ENCODE measurements at places on chromosomes 11 and 22.

GRCh38 chr22:28333088-28333487, 346.6 kb downstream of the TTC28 start:
- no peak for DNase-seq

DNA sequence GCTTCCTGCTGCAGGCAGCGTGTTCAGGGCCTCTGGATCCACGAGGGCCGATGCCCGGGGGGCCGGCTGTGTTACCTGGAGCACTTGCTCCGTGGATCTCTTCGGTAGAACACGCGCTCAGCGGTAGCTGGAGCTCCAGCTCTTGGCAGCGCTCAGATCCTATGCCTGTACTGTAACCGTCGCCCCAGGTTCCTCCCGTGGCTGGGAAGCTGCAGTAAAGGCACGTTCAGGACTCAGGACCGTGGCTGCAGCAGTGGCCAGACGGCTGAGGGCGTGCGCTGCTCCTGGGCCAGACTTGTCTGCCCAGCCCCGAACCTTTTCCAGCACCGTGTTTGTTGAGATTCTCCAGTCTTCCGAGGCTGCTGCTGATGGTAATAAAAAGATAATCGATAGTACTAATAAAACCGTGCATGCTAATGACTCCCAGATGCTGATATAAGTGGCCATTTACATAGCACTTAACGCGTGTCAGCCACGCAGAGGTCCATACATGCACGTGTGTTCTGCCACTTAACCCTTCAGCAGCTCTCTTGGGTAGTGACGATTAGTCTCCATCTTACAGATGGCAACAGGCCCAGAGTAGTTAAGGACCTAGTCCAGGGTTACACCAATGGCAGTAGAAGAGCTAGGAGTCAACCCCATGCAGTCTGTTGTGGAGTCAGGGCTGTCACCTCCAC, 1.4 kb downstream of the MOV10L1 start:
- DNase-seq = no peak

DNA sequence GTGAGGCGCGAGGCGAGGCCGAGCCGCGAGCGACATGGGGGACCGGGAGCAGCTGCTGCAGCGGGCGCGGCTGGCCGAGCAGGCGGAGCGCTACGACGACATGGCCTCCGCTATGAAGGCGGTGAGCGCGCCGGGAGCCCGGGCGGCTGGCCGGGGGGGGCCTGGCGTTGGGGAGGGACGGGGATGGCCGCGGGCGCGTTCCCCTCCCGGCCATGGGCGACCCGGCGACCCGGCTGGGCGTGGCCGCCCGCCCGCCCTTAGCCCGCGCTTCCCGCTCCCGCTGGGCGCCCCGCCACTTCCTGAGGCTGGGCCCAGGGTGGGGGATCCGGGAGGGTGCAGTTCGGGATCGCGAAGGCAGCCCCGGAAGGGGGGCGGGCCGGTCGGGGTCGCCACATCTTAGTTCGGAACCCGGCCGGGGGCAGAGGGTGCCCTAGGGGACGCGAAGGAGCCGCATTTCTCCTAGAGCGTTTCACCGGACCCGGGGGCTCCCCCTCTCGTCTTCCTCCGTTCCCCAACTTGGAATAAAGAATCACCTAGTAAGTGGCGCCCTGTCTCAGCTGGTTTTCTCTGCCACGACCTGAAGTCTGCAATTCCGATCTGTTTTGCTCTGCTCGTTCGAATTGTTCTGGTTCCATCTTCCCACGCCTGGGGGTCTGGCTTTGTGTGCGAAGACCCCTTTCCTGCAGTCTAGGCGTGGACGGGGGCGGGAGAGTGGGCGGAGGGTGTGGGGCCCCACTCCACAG, 536 bp downstream of the YWHAH start:
- peak; percentile 14 for DNase-seq

GRCh38 chr11:10305964-10306918, 1.4 kb downstream of the ADM start:
- no peak for DNase-seq
